Activated CD4-positive, alpha-beta memory T cell treated with anti-CD3 and anti-CD28 coated beads, Interleukin-2, amount 10 ng/mL, durations not matched to agents 7 days and 5 days (primary cell): ENCODE measurements at places on chromosomes 12 and 14.
A peak's percentile ranks its signal among the peaks of the same experiment; 100 is the strongest.

DNA sequence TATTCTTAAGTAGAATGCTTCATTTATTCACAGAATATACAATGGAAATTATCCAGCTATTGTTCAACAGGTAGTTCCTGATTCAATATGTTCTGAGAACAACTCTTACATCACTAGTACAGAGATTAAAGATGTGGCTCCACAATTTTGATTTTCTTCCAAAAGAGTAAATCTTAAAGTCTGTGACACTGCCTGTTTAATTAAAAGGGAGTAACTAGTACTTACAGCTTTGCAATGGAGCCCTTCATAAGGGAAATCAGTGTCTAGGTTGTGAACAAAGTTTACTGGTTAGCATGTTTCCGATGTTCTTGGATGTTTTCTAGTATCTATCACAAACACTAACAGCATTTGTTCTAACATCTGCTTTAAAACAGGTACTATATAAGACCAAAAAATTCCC, 30.8 kb downstream of the MIA2 start:
- DNase-seq: no peak

DNA sequence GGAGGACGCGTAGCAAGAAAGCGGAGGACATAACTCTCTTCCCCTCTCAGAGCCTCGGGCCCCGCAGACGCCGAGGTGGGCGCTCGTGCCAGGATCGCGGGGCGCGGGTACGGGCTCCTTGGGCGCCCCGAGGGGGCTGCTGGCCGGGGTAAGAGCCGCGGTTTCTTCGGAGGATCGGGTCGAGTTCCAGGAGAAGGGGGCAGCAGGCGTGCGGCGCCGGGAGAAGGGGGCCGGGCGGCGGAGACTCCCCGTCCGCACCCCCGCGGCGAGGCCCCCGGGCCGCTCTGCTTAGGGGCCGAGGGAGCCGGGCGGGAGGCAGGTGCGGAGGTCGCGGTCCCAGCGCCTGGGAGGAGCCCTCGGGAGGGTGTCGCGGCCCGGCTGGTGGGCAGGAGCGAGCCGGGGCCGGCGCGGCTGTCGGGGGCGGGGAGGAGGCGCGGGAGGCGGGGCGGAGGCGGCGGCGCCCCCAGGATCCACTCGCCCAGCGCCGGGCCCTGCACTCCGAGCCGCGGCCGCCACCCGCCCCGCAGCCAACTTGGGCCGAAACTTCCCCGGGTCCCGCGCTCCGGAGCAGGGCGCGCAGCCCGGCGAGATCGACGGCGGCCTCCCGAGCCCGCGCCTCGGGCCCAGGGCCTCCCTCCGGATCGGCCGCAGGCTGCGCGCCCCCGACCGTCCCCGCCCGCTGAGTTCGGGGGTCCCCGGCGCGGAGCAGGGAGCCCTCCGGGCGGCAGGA, 64.4 kb downstream of the FBXL14 start:
- DNase-seq: no peak

- no peak for DNase-seq
Observed at GRCh38 chr14:55238019-55238680, 33.1 kb upstream of the FBXO34 start.

DNA sequence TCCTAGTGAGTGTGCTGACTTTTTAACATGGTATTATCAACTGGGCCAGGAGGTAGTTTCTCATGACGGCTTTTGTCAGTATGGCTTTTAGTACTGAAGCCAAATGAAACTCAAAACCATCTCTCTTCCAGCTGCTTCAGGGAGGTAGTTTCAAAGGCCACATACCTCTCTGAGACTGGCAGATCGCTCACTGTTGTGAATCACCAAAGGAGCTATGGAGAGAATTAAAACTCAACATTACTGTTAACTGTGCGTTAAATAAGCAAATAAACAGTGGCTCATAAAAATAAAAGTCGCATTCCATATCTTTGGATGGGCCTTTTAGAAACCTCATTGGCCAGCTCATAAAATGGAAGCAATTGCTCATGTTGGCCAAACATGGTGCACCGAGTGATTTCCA, 141.1 kb downstream of the HMGA2 start:
- DNase-seq: no peak

GRCh38 chr14:60944204-60944603, 36.7 kb downstream of the TRMT5 start:
- DNase-seq: no peak

- no peak for DNase-seq
Observed at GRCh38 chr12:27304856-27305255, 27.8 kb upstream of the BMAL2 start.

DNA sequence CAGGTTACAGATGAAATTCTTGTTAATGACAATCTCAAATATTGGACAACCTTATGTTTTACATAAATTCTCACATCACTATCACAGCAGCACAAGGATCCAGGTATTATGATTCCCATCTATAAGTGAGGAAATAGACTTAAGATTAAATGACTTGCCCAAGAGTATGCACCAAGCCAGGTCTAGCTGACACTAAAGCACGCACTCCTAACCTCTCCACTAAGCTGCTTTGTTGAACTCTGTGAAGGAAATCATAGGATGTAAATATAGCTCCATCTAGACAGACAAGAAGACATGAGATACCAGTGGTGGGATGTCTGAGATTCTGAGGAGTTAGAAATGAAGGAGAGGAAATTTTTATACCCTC, 87.9 kb downstream of the PHLDA1 start:
- DNase-seq: no peak

GRCh38 chr12:40399656-40400055, 174.9 kb downstream of the LRRK2 start:
- DNase-seq: no peak

- peak; percentile 76 for DNase-seq
Observed at GRCh38 chr14:68843471-68844209, 50.8 kb upstream of the ZFP36L1 start.

- peak; percentile 39 for DNase-seq
Observed at GRCh38 chr12:131773582-131774221, 54.5 kb upstream of the MMP17 start.

GRCh38 chr12:45217846-45218245, 2.0 kb downstream of the ANO6 start:
- no peak for DNase-seq
